ENCODE measurements at places on chromosomes 13 and 19.

- no peak for DNase-seq
Observed at GRCh38 chr19:17487284-17488121, 17.2 kb downstream of the SLC27A1 start.

DNA sequence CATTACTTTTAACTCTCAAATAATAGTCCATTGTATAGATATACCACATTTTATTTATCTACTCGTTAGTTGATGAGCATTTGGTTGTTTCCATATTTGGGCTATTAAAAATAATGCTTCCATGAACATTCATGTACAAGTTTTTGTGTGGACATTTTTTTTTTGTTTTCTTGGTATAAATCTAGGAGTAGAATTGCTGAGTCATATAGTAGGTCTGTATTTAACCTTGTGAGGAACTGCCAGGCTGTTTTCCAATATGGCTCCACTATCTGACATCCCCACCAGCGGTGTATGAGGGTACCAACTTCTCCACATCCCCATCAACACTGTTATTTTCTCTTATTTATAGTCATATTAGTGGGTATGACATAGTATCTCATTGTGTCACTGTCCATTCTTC lies 143.1 kb downstream of the RAP2A start:
- no peak for DNase-seq

GRCh38 chr13:40961826-40962225 lies 57.3 kb downstream of the ELF1 start:
- no peak for DNase-seq

DNA sequence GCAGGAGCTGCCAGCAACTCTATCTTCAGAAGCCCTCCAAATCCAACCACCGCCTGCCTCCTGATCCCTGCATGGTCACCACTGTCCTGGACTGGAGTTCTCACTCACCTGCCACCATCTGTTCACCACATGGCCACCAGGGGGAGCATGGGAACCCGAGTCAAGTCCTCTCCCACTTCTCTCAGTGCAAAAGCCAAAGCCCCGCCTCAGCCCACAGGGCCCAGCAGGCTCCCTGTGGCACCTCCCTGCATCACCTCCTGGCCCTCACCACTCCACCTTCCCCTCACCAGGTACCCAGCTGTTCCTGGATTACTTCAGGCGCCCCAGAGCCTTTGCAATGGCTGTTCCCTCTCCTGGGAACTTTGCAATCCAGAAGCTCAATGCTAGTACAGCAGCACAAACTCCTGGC lies 5.3 kb downstream of the DHPS start:
- DNase-seq, result no peak

- DNase-seq, result peak; percentile 37
Observed at GRCh38 chr19:40609561-40610395, 8.6 kb downstream of the LTBP4 start.

- DNase-seq, result no peak
Observed at GRCh38 chr19:34128558-34129250, 43.6 kb upstream of the LSM14A start.

GRCh38 chr19:15265850-15266248 lies 33.6 kb upstream of the EPHX3 start:
- peak; percentile 78 for DNase-seq

Measured in nucleus accumbens (tissue), 56 donors.